ENCODE measurements at places on chromosomes 6 and 20.

- DNase-seq: no peak
These were observed 163.0 kb downstream of the HDGFL1 start for GRCh38 chr6:22732176-22732970.

DNA sequence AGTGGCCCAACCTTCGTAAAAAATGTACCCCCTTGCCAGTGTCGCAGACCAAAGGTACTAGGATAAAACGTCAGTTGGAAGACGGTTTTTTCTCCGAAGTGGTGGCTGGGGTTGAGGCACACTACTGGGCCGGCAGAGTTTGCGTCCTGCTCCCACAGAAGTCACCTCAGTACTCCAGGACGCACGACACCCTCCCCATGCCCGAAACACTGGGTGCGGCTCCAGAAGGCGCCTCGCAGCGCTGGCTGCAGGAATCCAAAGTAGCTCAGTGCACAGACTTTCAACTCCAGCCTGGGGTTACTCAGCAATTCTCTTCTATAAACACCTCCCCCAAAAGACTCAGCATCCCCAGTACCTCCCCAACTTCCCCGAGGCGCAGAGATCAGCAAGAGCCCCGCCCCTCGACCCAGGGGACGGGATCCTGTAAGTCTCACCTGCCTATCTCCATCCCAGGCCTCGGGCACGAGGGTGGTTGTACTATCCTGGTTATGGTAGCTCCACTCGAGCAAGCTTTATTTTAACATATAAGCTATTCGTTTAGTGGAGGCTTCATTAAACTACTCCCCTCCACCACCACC, 88.2 kb downstream of the ZFP64 start:
- DNase-seq: no peak

DNA sequence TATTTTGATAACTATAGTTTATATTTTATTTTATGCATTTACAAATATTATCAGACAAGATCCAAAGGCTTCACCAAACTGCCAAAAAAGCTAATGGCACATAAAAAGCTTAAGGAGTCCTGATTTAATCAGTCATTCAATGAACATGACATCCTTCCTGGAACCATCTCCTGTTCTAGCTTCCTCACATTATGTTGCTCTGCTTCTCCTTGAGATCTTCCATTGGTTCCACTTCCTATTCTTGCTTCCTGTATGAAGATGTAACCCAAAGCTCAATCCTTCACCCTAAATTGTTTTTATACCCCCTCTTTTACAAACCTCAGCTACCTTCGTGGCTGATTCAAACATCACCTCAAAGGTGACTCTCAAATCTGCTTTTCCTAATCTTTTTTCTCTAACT, 4.5 kb upstream of the BRD2 start:
- DNase-seq: no peak

- no peak for DNase-seq
These were observed 103.0 kb upstream of the HS3ST5 start for GRCh38 chr6:114445846-114446245.

DNA sequence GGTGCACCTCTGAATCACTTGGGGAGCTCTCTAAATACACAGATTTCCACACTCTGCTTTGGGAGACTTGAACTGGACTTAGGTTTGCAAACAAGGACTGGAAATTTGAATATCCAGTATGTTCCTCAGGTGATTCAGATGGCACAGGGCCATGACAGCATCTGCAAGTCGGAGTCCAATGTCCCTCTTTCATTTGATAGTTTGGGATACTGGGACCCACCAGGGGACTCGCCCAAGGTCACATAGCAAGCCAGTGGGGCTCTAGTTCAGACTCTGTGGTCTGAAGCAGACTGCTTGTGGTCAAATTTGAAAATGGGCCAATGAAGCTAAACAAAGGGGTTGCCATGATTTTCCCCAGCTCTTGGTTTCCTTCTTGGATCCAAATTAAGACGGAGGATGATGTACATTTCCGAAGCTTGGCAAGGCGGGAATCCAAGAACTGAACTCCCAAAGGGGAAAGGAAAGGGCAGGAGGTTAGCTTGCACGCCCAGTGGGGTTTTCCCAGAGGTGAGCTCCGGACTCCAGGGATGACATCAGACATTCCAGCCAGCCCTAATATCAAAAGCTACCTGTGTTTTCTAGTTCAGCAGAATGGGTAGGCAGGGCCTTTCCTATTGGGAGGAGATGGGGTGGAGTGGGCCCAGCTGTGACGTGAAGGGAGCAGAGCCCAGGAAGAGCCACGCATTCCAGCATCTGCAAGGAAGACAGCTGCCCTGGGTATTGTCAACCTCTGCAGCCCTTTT, 3.4 kb upstream of the SYS1 start:
- DNase-seq: no peak

DNA sequence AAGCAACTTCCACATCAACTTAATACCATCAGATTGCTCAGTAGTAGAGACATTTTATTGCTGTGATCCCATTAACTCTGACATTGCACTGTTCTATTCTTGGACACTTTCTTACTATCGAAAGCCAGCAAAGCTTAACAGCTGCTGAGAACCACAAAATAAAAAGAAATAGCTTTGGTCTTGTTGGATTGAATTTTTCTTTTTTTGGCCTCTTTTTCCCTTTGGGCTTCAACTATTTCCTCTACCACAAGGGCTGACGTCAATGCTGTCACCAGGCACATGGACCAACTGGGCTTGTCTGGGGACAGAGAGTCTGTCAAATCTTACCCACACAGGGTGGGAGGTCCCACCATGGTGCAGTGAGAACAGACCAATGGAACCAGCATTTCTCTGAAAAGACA, 63.4 kb upstream of the ENPP5 start:
- DNase-seq: no peak

DNA sequence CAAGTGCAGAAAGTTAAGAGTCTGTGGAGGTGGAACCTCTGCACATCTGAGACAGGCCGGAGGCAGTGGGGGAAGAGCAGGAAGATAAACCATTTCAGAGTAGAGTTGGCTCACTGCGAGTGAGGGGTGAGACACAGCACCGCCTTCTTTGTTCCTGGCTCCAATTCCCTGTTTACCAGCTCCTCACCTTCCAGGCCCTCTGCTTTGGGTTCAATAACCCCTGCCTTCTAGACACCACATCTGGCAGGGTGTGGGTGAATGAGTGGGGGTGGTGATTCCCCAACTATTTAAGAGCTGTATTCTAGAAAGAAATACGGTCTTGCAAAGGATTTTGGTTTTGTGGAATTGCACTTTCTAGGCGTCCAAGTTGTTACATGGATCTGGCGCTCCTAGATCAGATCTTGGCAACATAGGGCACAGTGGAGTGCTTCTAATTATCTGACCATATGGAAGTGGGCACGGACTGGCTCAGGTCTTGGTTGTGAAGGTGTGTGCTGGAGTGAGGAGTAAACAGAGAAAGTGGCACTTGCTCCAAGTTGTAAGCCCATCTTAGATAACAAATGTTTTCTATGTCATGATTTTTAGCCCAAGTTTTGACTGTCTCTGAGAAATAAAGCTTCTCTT, 141.6 kb upstream of the NRN1 start:
- DNase-seq: no peak

DNA sequence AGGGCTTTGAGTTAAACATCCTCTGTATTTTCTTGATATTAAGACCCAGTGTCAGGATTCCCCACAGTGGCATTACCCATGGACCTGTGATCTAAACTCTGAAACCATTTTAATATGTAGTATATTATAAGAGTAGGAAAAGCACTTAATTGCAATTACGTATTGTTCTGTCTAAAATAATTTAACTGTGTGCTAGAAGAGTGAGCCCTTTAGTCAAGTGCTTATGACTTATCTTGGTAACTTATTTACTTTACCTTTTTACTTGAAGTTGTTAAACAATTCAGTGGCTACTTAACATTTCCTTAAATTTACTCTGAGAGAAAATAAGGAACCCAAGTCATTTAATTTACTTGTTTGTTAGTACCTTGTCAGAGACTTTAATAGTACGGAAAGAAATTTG, 173.6 kb downstream of the CDKAL1 start:
- DNase-seq: no peak

DNA sequence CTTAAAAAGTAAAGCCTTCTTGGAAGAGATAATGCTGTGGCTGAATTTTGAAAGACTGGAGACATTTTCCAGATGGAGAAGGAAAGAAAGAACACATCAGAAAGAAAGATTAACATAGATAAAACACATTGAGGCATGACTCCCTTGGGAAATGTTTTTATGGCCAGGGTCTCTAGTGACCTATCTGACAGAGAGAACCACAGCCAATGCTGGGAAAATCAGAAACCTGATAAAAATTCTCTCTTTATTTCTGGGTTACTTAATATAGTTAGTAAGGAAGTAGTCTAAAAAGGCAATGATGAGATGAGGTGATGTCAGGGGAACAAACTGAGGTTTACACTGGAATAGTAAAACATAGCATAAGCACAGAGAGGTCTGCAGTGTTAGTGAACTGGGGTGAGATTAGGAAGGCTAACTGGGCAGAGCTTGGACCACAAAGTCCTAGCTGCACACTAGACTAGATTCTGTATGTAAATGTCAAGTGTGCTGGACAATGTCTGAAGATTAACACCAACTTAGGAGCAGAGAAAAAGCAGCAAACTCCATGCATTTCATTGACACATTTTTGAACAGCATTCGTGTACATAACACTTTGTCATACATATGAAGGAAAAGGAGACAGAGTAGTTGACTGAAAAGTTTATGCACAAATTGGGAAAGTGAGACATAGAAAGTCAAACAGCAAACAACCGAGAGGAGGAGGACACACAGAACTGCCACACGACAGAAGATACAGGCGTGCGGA, 31.0 kb downstream of the ELOVL2 start:
- no peak for DNase-seq

DNA sequence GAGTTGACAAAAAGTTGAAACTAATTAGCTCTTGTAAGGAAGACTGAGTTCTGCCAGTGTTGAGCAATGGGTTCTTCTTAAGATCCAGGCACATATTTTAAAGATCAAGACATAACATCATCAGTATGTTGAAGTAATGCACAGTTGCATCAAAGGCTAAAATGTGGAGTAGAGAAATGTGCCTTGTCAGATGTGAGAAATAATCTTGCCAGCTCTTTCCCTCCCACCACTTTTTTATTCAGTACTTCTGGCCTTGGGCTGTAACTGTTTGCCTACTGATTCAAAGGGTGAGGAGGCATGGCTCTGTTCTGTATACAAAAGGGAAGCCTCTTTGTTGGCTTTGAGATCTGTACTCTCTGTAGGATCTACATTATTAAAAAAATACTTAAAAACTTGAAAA, 13.1 kb downstream of the PKIB start:
- DNase-seq: no peak

GRCh38 chr6:13375360-13375878, 47.1 kb upstream of the TBC1D7 start:
- DNase-seq: no peak

DNA sequence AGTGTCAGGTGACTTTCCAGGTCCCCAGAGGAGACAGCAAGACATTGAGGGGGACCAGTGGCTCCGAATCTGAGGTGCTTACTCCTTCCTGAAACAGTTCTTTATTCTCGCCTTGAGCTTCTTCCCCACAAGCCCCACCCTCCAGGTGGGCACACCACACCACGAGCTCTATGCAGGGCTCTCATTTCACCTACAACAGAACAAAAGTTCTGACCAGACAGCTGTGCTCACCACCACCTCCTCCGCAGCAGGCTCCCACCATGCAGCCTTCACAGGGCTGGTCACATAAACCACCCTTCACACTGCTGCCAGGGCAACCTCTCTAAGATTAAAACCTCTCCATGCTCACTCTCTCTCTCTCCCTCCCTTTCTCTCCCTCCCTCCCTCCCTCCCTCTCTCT, 384.5 kb upstream of the ARID1B start:
- no peak for DNase-seq

DNA sequence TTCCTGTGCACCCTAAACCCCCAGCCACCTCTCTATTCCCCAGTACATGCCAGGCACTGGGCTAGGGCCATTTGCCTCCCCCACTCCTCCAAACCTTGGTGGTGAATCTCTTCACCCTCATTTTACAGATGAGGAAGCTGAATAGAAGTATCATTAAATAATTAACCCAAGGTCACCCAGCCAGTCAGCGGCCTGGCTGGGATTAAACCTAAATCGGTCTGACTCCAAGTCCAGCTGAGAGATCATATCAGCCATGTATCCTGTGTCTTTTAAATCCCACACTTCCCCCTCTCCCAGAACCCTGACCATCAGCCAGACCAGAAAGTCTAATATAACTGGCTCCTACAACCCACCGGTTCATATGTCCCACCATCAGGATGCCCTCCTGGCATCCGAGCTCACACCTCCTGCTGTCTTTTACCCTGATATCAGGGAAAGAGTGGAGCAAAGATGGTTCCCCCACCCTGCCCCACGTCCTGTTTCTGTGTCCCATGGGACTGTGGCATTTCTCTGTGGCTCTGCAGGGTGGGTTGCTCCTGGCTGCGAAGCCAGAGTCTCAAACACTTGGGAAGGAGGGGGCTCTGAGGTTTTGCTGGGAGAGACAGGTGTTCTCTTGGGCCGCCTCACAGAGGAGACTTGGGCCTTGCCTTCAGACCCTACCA, 145.3 kb downstream of the VEGFA start:
- DNase-seq: no peak

GRCh38 chr20:63839620-63840019, 8.6 kb upstream of the ZBTB46 start:
- DNase-seq: no peak

- DNase-seq: no peak
These were observed 88.5 kb downstream of the BCAS1 start for GRCh38 chr20:53981752-53982437.

- DNase-seq: no peak
These were observed 25.1 kb upstream of the FAM8A1 start for GRCh38 chr6:17574866-17575560.

- no peak for DNase-seq
These were observed 52.6 kb downstream of the CNKSR3 start for GRCh38 chr6:154457881-154458284.

Measured in CD4-positive, alpha-beta memory T cell (primary cell).